MM.1S (cell line): ENCODE measurements at places on chromosomes 7 and 10.
A peak's percentile ranks its signal among the peaks of the same experiment; 100 is the strongest.

DNA sequence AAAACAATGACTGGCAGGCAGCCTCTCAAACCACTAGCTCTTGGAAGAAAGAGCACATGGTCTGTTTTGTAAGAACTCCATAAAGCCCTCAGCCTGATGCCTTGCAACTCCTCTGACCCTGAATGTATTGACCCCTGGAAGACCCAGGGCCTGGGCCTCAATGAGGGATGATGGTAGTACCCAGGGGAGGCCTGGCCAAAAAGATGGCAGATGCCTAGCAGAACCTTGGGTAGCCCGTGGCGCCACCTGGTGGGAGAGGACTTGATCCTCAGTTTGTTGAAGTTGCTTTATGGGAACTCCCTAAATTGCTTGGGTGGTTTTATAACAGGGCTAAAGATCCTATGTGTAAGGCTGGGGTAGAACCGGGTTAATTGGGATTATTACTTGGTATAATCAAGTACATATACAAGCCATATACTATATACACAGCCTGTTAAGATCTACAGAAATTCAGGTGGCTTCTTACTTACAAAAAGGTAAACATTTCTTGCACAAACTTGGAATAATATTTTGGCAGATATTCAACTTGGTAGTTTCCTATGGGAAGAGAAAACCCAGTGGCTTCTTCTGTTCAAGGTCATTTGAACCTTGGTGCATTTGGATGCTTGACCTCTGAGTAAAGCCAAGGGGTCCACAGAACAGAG is 95.8 kb upstream of the CACUL1 start:
- peak; percentile 57 for DNase-seq

GRCh38 chr7:92732316-92733036 is 103.9 kb downstream of the CDK6 start:
- DNase-seq: no peak

DNA sequence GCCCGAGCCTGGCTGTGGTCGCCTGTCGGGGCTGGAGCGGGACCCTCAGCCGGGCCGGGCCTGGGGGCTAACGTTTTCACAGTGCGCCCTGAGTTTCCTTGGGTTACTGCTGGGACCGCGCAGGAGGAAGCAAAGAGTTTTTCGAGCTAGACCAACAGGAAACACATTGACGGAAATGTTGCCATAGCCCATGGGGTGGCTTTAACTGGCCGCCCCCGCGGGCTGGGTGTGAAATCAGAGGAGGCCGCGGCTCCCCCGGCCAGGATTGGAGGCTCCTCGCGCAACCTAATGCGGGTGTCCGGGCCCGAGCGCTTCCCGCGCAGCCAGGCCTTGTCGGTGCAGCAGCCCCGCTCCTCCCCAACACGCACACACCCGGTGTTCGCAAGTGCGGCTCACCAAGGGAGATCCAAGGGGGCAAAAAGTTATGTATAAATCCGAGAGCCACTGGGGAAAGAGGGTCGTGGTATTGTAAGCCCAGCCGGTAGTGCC is 1.9 kb downstream of the HHEX start:
- DNase-seq: no peak

GRCh38 chr7:42168512-42168911 is 68.5 kb downstream of the GLI3 start:
- DNase-seq: no peak

DNA sequence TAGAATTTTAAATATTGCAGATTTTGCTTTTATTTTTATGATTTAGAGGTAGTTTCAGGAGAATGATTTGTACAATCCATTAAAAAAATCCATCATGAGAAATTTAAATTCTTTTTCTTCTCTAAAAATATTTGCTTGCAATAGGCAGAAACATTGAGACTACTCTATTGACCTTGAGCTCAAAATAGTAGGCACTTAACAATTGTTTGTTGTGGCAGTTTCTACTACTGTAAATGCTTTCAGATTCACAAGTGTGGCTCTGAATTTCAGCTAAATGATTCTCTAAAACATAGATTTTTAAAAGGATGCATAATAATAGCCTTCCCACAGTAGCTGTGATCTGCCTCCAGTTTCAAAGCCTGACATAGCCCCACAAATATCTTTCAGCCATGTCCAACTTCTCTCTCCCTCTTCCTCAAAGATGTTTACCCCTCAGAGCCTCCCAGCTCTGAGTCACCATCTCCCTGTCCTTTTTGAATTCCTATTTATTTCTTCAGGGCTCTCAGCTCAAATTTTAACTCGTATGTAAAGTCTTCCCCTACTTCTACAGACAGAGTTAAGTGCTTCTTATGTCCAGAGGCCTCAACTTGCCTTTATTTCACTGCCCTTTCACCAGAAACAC is 160.5 kb downstream of the AOAH start:
- DNase-seq: peak; percentile 63

- no peak for DNase-seq
Observed at GRCh38 chr10:29158066-29158465, 130.8 kb upstream of the LYZL1 start.

DNA sequence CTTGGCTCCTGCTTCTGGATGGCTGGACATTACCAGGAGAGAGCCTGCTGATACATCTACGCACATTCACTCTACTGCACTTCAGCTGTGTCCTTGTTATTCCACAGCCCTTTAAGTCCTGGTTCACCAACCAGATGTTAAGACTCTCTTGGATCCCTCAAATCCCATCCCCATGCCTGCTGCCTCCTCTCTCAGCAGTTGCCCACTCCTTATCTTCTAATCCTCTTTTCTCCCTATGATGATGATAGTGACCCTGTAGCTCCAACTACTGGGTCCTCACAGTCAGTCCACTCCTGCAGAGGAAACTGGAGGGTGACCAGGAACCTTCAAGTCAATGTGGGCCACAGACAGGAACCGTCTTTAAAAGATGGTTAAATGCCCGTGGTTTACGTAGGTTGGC is 96.3 kb upstream of the PDCD4 start:
- no peak for DNase-seq

DNA sequence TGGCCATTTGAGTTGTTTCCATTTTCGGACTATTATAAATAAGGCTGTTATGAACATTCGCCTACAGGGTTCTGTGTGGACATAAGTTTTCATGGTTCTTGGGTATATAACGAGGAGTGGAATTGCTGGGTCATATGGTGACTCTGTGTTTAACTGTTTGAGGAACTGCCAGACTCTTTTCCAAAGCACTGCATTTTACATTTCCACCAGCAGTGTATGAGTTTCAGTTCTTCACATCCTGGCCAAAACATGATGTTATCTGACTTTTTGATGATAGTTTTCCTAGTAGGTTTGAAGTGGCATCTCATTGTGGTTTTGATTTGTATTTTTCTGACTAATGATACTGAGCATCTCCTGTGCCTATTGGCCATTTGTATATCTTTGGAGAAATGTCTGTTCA is 5.4 kb downstream of the SUV39H2 start:
- no peak for DNase-seq
